ENCODE measurements at places on chromosomes 4 and X.

DNA sequence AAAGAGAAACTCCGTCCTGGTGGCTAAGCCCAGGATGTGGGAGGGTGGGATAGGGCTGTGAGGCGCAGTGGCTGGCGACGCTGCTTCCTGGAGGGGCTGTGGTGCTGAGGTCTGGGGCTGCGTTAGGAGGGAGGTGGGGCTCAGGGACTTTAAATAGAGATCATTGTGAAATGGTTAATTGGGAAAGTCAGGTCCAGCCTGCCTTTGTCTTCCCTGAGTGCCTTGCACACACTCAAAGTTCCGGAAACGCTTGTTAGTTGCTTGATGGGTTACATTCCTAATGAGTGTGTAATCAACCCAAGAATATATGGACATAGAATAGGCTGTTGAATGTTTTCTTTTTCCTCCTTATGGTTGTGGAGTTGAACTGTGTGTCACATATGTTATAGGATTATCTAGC lies 55.7 kb upstream of the CLDN34 start:
- no peaks in the 10 kb centered on the region for H3K4me1 ChIP-seq
- H3K27me3 ChIP-seq = no peaks in the 10 kb centered on the region
- no peak overlapping the region for H3K27ac ChIP-seq
- DNase-seq = no peak
- H3K36me3 ChIP-seq = no peaks in the 10 kb centered on the region

- no peak overlapping the region for H3K27ac ChIP-seq
- H3K36me3 ChIP-seq = no peaks in the 10 kb centered on the region
- H3K4me1 ChIP-seq = no peaks in the 10 kb centered on the region
- no peak overlapping the region for H3K4me3 ChIP-seq
- H3K27me3 ChIP-seq = no peaks in the 10 kb centered on the region
Observed at GRCh38 chr4:27515140-27515539, 654.5 kb downstream of the STIM2 start.

- H3K4me3 ChIP-seq = no peak overlapping the region
- no peaks in the 10 kb centered on the region for H3K36me3 ChIP-seq
- no peaks in the 10 kb centered on the region for H3K4me1 ChIP-seq
- H3K27me3 ChIP-seq = no peaks in the 10 kb centered on the region
- DNase-seq = no peak
Observed at GRCh38 chr4:66943112-66943511, 602.2 kb downstream of the CENPC start.

DNA sequence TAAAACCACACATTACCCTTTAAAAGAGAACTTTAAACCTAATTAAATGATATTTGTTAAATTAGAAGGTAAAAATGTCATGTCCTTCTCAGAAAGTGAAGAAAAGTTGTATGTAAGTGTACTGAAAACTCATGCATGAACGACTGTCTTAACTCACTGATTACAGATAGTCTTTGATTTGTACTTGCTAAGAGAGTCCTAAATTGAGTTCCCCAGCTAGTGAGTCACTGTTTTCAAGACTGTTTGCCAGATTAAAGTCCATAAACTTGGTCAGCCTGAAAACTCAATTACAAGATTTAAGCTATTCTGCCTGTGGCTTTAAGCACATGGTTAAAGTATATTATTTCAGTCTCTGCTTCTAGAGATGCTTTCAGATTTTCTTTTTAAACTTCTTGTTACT lies 124.9 kb upstream of the ZCCHC13 start:
- no peak for DNase-seq
- no peak overlapping the region for H3K4me3 ChIP-seq
- no peaks in the 10 kb centered on the region for H3K36me3 ChIP-seq
- H3K27me3 ChIP-seq = no peaks in the 10 kb centered on the region
- no peaks in the 10 kb centered on the region for H3K4me1 ChIP-seq

GRCh38 chr4:41185614-41186592 lies 28.4 kb downstream of the APBB2 start:
- no peaks in the 10 kb centered on the region for H3K27me3 ChIP-seq
- no peaks in the 10 kb centered on the region for H3K36me3 ChIP-seq
- H3K4me1 ChIP-seq = peaks cover 23% of the 10 kb centered on the region
- H3K27ac ChIP-seq = no peak overlapping the region
- no peak overlapping the region for H3K4me3 ChIP-seq

- no peaks in the 10 kb centered on the region for H3K27me3 ChIP-seq
- no peak overlapping the region for H3K27ac ChIP-seq
- peaks cover 3% of the 10 kb centered on the region for H3K4me1 ChIP-seq
- no peak overlapping the region for H3K4me3 ChIP-seq
Observed at GRCh38 chr4:107736924-107737448, 17.0 kb upstream of the PAPSS1 start.

GRCh38 chrX:139826065-139827044 lies 106.5 kb downstream of the ATP11C start:
- peaks cover 13% of the 10 kb centered on the region for H3K4me1 ChIP-seq
- no peaks in the 10 kb centered on the region for H3K27me3 ChIP-seq
- H3K36me3 ChIP-seq = no peaks in the 10 kb centered on the region
- no peak for DNase-seq
- H3K4me3 ChIP-seq = no peak overlapping the region
- no peak overlapping the region for H3K27ac ChIP-seq

DNA sequence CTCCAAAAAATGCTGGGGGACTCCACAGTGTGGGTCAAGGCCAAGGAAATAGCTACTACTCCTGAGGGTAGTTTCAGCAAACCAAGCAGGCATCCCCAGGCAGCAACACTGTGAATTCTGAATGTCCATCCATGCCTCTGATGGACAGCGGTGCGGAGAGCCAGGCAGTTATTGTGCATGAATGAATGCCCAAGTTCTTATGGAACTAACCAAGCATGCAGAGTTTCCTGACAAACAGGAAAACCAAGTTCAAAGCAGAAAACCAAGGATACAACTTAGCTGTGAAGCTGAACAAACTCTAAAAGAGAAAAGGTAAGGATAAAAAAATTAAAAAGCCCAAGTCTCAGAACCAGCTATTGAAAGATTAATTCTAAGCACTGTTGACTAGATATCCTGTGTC lies 642.6 kb upstream of the HS3ST1 start:
- DNase-seq = no peak
- no peak overlapping the region for H3K27ac ChIP-seq
- no peaks in the 10 kb centered on the region for H3K4me1 ChIP-seq
- no peaks in the 10 kb centered on the region for H3K36me3 ChIP-seq

- no peak overlapping the region for H3K4me3 ChIP-seq
- no peaks in the 10 kb centered on the region for H3K4me1 ChIP-seq
- no peak for DNase-seq
- no peak overlapping the region for H3K27ac ChIP-seq
- no peaks in the 10 kb centered on the region for H3K27me3 ChIP-seq
Observed at GRCh38 chrX:19904778-19905367, 17.5 kb upstream of the SH3KBP1 start.

DNA sequence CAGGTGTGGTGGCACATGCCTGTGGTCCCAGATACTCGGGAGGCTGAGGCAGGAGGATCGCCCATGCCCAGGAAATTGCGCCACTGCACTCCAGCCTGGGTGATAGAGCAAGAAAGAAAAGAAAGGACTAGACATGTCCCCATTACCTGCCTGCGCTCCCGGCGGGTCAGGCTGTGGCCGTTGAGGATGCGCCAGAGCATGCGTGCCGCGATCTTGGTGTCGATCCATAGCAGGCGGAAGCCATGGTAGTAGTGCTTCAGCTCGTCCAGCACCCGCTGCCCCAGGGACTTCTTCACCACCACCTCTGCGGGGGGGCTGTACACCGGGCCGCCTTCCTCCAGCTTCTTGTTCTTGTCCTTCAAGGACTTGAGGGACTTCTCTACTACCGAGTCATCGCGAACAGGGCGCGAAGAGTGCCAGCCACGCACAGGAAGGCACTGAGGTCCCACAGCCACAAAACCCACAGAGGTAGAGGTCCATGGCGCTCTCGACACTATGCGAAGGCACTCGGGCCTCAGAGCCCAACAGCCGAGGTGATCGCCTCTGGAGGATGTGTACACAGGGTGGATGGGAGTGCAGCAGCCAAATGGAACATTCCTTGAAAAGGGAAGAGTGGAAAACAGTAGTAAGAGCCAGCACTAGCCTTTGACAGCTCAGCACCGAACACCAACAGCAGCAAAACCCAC lies 14.6 kb downstream of the LETM1 start:
- no peaks in the 10 kb centered on the region for H3K27me3 ChIP-seq
- H3K4me1 ChIP-seq = no peaks in the 10 kb centered on the region
- H3K36me3 ChIP-seq = peaks cover 86% of the 10 kb centered on the region
- DNase-seq = no peak
- no peak overlapping the region for H3K4me3 ChIP-seq

GRCh38 chrX:85001344-85001743 lies 2.3 kb upstream of the APOOL start:
- H3K4me1 ChIP-seq = peaks cover 2% of the 10 kb centered on the region
- no peak overlapping the region for H3K4me3 ChIP-seq
- no peak overlapping the region for H3K27ac ChIP-seq

DNA sequence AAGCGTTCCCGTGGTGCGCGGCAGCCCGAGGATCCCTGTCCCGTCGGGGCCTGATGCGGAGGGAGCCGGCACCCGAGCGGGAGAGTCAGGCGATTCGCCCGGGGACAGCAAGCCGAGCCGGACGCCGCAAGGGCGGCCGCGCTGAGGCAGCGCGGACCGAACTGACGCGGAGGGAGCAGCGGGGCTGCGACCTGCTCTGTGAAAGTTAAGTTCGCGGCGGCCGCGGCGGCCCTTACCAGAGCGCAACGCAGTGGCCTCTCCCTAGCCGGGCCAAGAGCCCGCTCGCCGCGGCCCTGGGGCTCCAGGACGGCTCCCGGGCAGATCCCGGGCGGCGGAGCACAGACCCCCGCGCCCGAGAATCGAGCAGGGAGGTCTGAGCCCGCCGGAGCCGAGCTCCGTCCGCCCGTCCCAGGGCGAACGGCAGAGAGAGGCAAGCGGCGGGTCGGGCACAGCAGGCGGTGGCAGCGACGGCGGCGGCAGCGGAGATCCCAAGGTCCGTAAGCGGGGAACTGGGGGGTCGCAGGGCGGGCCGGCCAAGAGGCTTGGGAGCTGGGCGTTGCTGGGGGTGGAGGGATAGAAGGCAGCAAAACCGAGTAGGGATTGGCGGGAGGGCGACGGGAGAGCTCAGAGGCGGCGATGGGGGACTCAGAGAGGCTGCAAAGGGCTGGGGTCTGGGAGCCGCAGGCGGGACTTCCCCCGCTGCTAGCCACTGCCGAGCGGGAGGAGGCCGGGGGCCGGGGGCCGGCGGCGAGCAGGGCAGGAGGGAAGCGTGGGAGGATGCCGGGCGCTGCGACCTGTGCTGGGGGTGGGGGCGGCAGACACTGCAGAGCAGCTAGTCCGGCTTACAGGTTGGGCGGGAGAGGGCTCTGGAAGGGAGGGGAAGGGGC lies 1.0 kb downstream of the GPR50 start:
- DNase-seq = no peak
- no peaks in the 10 kb centered on the region for H3K36me3 ChIP-seq
- no peaks in the 10 kb centered on the region for H3K4me1 ChIP-seq
- no peak overlapping the region for H3K27ac ChIP-seq
- H3K4me3 ChIP-seq = no peak overlapping the region

DNA sequence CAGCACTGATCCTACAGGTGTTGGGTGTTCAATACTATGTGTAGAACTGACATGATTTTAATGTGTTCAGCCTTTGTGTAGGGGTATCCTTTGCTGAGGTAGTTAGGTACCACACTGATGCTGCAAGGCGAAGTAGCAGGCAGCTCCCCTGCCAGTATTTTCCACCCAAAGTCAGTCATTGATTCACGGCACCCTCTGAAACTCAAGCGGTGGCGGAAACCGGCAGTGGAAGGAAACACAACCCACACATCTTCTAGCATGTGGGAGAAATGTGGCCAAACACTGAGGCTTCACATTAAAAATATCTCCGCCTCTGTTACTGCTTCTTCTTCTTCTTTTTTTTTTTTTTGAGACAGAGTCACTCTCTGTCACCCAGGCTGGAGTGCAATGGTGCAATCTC lies 126.3 kb downstream of the AASDH start:
- DNase-seq = no peak
- H3K27me3 ChIP-seq = no peaks in the 10 kb centered on the region
- H3K36me3 ChIP-seq = no peaks in the 10 kb centered on the region
- no peak overlapping the region for H3K27ac ChIP-seq

- H3K27me3 ChIP-seq = no peaks in the 10 kb centered on the region
- DNase-seq = no peak
- H3K4me3 ChIP-seq = no peak overlapping the region
- H3K36me3 ChIP-seq = no peaks in the 10 kb centered on the region
- H3K27ac ChIP-seq = no peak overlapping the region
Observed at GRCh38 chr4:181148470-181148869, 1094.7 kb upstream of the TENM3 start.

DNA sequence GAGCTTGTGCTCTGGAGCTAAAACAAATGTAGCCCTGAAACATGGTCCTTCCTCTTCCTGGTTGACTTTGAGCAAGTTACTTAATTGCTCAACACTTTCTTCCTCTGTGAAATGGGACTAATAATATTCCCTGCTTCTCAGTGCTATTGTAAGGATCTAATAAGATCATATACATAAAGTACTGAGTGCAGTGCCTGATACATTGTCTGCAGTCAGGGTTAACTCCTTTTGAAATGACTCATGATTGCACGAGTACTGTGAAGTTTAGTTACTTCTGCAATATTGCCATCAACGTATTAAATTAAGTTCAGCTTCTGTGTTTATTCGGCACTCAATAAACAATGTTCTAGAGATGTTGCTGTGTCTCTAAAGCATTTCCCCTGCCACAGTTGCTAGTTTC lies 91.8 kb upstream of the HPRT1 start:
- no peaks in the 10 kb centered on the region for H3K27me3 ChIP-seq
- no peaks in the 10 kb centered on the region for H3K36me3 ChIP-seq
- H3K27ac ChIP-seq = no peak overlapping the region
- H3K4me1 ChIP-seq = no peaks in the 10 kb centered on the region

- no peak overlapping the region for H3K27ac ChIP-seq
- no peaks in the 10 kb centered on the region for H3K36me3 ChIP-seq
- H3K4me1 ChIP-seq = peaks cover 6% of the 10 kb centered on the region
Observed at GRCh38 chr4:6470502-6471306, 1.7 kb downstream of the PPP2R2C start.
